ENCODE measurements at places on chromosomes 2 and 18.

GRCh38 chr2:86832334-86833096, 29.2 kb downstream of the CD8B start:
- no peak for DNase-seq

GRCh38 chr2:127278959-127279358, 15.0 kb downstream of the ERCC3 start:
- DNase-seq, result no peak

GRCh38 chr2:147910990-147911473, 66.2 kb downstream of the ACVR2A start:
- no peak for DNase-seq

DNA sequence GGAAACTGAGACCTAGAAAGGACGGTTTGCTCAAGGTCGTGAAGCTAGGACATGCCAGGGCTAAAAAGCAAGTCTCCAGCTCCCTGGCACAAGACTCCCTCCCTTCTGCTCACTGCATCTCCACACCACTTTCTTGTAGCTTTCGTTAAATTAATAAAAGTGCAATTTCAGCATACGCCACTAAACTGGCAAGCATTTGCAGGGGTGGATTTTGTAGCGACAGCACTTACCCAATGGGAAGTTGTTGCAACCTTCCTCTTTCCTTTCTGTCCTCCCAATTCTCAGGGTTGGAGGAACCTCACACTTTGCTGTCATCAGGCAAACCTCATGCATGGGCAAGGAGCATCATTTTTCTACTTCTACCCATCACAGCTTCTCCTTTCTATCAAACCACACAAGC, 7.4 kb upstream of the RHOB start:
- no peak for DNase-seq

DNA sequence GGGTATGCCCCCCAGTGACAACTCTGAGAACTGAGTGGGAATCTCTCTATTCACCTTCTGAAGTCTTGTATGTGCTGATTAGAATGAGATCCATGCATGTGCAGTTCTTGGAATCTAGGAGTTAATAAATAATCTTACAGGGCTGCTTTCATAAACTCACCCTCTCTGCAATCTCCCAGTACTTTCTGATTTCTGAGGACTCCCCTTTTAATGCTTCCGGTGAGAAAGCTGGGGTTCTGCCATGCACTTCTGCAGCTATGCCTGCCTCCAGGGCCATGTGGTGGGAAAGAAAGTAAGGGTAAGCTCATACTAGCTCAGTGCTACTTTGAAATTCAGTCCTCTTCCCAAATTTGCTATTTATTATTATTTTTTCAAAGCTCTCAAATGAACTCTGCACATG, 432.9 kb downstream of the MTX2 start:
- DNase-seq, result no peak

- peak; percentile 80 for DNase-seq
These were observed 1.6 kb downstream of the KLHL14 start for GRCh38 chr18:32771169-32771751.

DNA sequence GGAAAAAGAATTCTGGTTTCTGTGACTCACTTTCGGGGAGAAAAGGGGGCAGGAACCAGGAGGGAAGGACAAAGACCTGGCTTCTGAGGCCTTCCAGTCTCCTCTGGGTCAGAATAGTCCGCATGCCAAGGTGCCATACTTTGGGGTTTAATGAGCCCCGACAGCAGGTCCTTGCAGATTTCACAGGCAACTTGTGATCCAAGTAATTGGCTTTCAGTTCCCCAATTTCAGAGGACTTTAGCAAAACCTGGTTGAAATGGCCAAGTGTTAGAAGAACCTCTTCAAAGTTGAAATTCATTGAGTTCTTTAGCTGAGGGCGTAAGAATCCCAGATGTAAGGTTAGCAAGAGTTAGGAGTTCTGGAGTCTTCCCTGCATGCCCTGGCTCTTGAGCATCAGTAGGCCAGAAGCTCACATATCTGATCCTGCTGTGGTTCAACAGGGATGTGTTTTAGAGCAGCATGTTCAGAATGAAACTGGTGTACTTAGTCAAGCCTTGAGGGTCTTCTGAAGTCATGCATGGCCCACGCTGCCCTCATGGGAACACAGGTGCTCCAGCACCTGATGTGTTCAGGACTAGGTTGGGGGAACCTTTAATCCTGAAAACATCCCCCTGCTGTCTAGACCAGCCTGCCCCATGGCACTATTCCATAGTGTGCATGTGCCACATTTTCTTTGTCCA, 143.0 kb downstream of the NUP35 start:
- DNase-seq, result no peak

DNA sequence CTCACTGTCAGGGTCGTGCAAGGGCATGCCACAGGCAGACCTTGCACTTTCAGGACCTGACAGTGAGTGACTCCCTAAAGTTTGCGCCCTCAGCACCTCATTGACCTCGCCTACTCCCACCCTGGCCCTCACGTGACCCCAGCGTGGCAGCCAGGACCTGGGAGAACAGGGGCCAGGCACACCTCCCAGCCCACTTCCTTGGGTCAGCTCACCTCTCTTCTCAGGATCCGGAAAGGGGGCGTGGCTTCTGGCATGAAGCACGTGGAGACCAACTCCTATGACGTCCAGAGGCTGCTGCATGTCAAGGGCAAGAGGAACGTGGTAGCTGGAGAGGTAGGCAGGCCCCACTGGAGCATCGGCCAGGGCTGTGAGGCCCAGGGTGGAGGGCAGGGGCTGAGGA, 8.8 kb downstream of the VIL1 start:
- no peak for DNase-seq

DNA sequence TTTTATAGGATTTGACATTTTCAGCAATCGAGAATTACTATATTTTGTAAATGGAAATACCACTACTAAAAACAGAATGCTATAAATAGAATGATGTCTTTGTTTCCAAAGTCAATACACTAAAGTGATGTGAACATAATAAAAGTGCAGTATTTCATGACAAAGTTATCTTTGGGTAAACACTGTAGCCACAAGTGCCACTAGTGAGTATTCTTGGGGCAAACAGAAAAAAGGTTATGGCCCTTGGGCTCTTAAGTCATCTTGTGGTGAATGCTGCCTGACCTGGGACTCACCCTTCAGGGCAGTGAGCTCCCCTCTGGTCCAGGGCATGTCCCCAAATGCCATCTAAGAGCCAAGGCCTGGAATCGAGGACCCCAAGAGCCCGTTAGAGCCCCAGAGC, 99.2 kb upstream of the KYNU start:
- DNase-seq, result no peak

- DNase-seq, result peak; percentile 39
These were observed 107.4 kb upstream of the KCTD1 start for GRCh38 chr18:26655525-26656430.

DNA sequence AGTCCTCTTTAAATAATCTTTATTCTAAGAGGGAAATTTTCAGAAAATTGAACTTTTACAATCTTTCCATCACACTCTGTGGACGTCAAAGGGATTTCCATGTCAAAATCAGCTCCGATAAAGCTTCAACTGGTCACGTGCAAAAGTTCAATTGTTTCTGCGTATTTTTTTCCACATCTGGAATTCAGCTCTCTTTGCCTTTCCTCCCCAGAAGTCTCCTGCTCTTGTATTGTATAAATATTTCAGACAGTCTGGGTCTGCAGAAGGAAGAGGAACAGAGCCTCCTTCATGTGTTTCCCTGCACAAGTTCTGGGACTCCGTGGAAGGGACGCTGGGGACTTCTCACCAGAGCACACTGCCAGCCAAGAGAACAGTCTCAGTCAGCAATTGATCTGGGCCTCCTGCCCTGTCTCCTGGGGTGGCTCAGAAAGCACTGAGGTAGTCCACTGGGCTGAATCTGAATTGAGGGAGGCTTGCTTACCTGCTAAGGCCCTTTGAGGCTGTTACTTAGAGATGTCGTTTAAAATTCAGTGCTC, 251.5 kb downstream of the TFCP2L1 start:
- DNase-seq, result no peak

DNA sequence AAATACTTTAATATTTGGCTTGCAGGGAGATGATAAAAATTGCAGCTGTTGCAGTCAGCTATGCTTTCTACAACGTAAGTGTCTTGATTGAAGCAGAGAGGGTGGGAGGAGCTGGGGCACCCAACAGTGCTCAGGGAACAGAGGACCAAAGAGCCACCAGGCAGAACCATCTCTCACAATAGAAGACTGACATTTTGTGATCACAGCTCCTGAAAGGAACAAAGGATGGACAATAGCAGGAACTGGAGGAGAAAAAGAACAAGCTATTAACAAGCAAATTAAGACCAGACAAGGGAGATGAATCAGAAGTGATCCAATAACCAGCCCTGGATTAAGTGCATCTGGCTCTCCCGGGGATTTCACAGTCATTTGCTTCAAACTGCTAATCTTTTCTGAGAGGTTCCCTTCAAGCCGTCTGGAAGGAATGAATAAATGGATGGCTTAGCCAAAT, 65.7 kb upstream of the SMAD2 start:
- DNase-seq, result no peak

DNA sequence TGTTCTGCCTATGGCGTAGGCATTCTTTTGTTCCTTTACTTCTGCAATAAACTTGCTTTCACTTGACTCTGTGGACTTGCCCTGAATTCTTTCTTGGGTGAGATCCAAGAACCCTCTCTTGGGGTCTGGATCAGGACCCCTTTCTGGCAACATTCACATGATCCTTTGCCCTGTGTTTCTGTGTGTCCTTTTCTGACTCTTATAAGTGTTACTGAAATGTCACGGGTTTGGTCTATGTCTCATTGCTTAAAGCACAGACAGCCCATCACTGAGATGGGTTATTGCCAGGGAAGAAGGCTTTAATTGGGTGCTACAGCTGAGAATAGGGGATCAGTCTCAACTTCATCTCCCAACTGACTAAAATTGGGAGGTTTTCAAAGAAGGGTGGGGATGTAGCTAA, 110.9 kb upstream of the XPO1 start:
- no peak for DNase-seq

DNA sequence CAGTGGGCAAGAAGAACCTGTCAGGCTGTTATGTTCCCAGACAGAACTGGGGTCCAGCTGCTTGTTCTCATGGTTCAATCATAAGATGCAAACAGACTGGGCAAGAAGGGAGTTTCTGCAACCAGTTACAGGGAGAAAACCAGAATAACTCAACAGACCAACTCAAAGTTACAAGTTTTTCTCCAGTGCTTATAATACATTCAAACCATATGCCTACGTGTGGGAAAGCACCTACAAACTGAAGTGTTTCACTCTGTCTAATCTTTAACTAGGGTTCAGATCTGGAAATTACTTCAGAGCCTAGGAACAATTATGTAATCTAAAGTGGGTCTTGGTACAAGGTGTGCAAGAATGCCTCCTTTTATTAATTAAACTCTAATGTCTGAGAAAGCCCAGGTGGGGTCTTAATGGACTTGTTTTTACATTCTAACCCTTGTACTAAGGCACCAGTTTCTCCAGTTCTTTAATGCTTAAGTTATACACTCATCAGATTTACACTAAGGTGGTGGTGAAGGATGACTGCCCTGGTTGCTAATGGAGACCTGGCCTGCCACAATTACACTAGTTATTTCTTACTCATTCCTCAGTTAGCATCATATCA, 951.9 kb downstream of the TSN start:
- no peak for DNase-seq

DNA sequence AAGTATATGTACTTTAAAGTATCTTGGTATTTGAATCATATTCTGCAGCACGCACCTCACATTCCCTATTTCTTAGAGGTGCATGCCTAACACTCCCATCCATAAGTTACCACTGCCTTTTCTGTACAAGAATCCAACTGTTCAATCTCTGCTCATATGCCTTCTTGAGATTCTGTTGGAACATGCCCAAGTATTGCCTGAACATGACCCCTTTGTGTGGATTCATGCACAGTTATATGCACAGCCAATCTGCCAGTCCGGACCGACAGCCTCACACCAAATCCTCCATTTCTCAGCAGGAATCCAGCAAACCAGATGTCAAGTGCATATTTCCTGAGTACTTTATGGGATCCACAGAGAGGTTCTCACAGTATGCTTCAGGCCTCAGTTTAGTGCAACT, 222.0 kb downstream of the TMEM182 start:
- DNase-seq, result no peak

GRCh38 chr2:453132-453531, 165.2 kb upstream of the ALKAL2 start:
- no peak for DNase-seq

All from 8988T (cell line).